Germinal center (tissue), 1 donor: ENCODE measurements at places on chromosomes 5 and 9.
A peak's percentile ranks its signal among the peaks of the same experiment; 100 is the strongest.

DNA sequence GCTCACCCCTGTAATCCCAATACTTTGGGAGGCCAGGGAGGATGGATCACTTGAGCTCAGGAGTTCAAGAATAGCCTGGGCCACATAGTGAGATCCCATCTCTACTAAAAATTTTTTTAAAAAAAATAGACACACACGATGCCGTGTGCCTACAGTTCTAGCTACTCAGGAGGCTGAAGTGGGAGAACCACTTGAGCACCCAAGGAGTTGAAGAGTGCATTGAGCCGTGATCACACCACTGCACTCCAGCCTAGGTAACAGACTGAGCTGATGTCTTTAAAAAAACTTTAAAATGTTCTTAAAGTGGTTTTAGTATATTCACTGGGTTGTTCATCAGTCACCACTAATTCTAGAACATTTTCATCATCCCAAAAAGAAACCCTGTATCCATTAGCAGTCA is 51.9 kb upstream of the RNF38 start:
- no peak for DNase-seq

- DNase-seq, result peak; percentile 62
Measured at GRCh38 chr9:35814106-35814840, 569 bp downstream of the HINT2 start.

DNA sequence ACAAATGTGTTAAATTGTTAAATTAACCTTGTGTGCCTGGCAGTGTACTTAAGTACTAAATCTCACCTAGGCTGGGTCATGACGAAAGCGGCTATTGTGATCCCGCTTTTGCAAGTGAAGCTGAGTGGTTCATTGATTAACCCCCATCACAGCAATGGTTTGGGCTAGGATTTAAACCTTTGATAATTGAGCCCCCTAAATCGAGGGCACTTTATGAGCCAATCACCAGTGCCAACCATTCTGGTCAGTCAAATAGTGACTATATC is 22.8 kb downstream of the HNRNPK start:
- no peak for DNase-seq

GRCh38 chr9:70635790-70636189 is 221.3 kb upstream of the KLF9 start:
- DNase-seq, result no peak

GRCh38 chr9:87684627-87685219 is 41.2 kb upstream of the CTSL start:
- DNase-seq, result no peak

GRCh38 chr5:8842971-8843551 is 702.8 kb downstream of the SEMA5A start:
- no peak for DNase-seq

- DNase-seq, result no peak
Measured at GRCh38 chr9:98861781-98862504, 54.5 kb downstream of the GALNT12 start.

DNA sequence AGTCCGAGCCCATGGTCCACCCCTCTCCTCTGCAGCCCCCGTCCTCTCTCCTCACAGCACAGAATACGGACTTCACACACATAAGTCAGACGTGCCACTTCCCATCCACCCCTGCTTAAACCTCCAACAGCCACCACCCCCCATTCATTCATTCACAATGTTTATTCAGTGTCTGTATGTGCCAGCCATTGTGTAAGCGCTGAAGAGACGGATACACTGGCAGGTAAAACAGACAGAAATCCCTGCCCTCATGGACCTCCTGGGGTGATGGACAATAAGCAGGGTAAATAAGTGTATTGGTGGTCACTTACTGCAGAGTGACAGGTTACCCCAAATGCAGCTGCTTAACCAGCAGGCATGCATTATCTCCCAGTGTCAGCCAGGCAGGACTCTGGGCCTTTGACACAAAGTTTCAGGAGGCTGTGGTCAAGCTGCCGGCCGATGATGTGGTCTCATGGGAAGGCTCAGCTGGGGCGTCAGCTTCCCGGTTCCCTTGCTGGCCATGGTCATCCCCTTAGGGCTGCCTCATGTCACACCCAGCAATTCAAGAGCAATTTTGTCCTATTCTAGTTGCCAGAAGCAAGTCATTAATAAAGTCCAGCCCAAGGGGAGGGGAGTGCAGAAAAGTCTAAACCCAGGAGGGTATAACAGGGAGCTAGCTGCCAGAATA is 1.8 kb upstream of the PAXX start:
- DNase-seq, result no peak

DNA sequence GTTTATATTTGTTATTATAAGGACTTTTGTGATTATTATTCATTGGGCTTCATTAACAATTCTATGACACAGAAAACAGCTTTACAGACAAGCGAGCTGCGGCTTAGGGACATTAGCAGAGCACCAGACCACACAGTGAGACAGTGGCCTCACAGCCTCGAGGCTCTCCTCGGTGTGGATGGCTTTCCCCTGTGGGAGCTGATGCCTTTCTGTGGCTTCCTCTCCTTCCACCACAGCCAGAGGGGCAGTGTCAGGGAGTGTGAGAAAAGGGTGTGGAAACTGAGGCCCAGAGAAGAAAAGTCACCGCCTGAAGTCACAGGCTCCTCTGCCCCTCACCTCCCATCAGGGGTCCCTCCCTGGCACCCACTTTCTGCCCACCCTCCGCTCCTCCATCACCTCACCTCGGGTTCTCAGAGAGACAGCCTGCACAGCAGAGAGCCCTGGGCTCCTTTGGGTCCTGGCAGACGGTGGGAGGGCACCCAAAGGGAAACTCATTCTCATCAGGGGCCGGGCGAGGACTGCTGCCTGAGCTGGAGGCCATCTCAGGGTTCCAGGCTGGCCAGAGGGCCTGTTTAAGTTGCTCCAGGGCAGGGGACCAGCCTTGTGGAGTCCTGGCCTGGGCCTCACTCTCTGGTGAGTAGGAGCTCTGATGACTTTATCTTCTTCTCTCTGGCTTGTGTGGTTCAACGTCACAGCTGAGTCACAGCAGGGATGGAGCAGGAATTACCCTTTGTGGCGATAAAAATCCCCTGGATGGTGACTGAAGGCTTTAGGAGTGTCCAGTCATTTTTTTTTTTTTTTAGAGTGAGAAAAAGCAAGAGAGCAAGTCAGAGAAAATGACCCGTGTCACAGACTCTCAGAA is 830 bp downstream of the TRAF1 start:
- DNase-seq, result no peak

DNA sequence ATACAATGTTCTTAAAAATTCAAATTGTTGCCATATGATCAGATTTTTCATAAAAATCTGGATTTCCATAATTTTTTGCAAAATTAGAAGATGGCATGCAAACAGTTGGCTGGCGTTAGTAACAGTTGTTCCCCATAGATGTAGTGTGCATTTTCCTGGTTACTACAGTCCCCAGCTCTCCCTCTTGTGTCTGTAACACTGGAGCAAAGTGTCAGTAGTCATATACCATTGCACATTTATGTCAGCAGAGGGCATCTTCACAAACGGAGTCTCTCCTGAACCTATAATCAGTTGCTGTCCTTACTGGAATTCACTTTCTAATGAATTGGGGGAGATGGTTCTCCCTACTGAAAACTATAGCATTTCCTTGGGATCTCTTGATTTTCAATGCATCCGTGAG is 44.7 kb upstream of the DMAC1 start:
- DNase-seq, result peak; percentile 3

- DNase-seq, result no peak
Measured at GRCh38 chr5:141211-141610, 49.2 kb downstream of the PLEKHG4B start.

GRCh38 chr5:73088026-73088425 is 32.3 kb upstream of the TMEM171 start:
- no peak for DNase-seq

- no peak for DNase-seq
Measured at GRCh38 chr5:160539431-160539830, 117.8 kb downstream of the PTTG1 start.

- DNase-seq, result no peak
Measured at GRCh38 chr9:95910023-95910707, 34.7 kb downstream of the ERCC6L2 start.

DNA sequence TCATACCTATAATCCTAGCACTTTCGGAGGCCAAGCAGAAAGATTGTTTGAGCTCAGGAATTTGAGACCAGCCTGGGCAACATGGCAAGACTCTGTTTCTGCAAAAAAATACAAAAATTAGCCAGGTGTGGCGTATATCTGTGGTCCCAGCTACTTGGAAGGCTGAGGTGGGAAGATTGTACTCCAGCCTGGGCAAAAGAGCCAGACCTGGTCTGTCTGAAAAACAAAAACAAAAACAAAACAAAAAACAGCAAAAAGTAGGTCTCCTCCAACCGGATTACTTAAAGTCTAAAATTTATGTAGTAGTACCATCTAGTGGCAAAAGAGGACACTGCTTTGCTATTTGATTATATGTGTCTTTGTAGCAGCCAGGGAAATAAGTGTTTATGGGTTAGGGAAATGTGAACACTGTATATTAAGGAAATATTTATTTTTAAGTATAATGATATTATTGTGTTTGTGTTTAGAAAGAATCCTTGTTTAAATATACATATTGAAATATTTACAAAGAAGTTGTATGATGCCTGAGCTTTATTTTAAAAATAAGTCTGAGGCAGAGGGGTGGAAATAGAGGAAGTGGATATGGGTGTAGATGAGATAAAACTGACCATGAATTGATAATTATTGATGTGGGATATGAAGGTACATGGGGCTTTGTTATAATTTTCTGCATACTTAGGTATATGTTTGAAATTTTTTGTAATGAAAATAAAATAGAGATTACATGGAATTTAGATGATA is 20.0 kb downstream of the APC start:
- peak; percentile 38 for DNase-seq

GRCh38 chr5:72221541-72221940 is 98.5 kb downstream of the MRPS27 start:
- DNase-seq, result no peak

- DNase-seq, result no peak
Measured at GRCh38 chr5:34519489-34520220, 136.5 kb upstream of the RAI14 start.

GRCh38 chr5:159451197-159452052 is 121.1 kb upstream of the IL12B start:
- DNase-seq, result no peak

DNA sequence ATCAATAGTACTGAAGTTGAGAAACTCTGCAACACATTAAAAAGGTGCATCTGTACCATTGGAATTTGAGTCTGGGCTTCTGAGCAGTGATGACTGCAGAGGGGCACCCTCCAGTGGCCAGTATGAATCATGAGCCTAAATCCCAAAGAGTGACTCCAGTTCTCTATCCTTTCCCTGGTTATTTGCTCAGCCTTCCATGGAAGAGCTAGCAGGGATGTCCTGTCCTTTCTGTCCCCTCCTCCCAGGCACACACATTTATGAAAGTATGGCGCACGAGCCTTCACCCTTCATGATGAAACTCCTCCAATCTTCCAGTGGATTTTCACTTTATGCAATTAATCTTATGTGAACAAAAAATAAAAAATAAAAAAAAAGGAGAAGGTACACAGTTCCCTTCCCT is 81.0 kb downstream of the ESM1 start:
- DNase-seq, result no peak

- DNase-seq, result no peak
Measured at GRCh38 chr9:97531888-97532376, 30.5 kb downstream of the TMOD1 start.

- no peak for DNase-seq
Measured at GRCh38 chr5:58261605-58262004, 198.3 kb downstream of the PLK2 start.

- no peak for DNase-seq
Measured at GRCh38 chr5:151647320-151647861, 39.3 kb downstream of the SPARC start.

GRCh38 chr5:4413996-4414395 is 726.1 kb upstream of the ADAMTS16 start:
- DNase-seq, result no peak

DNA sequence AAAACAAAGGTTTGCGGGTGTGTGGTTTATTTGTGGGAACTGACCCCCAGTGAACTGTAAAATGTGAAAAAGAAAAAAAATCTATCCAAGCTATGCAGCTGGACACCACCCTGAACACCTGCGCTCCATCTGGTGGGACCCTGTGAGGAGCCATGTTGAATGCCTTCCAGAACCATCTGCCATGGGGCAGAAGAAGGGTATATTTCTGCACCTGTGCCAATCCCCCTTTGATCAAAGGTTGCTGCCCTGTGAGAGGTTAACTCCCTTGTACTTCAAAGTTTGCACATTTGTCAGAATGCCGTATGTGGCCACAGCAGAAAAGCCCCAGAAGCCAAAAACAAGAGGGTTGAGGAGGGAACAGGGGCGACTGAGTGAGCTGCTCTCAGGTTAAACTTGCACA is 148.5 kb upstream of the ALDH1B1 start:
- no peak for DNase-seq

GRCh38 chr5:132007399-132008162 is 3.9 kb downstream of the ACSL6 start:
- peak; percentile 49 for DNase-seq

- no peak for DNase-seq
Measured at GRCh38 chr9:71681708-71682272, 86.5 kb downstream of the CEMIP2 start.

DNA sequence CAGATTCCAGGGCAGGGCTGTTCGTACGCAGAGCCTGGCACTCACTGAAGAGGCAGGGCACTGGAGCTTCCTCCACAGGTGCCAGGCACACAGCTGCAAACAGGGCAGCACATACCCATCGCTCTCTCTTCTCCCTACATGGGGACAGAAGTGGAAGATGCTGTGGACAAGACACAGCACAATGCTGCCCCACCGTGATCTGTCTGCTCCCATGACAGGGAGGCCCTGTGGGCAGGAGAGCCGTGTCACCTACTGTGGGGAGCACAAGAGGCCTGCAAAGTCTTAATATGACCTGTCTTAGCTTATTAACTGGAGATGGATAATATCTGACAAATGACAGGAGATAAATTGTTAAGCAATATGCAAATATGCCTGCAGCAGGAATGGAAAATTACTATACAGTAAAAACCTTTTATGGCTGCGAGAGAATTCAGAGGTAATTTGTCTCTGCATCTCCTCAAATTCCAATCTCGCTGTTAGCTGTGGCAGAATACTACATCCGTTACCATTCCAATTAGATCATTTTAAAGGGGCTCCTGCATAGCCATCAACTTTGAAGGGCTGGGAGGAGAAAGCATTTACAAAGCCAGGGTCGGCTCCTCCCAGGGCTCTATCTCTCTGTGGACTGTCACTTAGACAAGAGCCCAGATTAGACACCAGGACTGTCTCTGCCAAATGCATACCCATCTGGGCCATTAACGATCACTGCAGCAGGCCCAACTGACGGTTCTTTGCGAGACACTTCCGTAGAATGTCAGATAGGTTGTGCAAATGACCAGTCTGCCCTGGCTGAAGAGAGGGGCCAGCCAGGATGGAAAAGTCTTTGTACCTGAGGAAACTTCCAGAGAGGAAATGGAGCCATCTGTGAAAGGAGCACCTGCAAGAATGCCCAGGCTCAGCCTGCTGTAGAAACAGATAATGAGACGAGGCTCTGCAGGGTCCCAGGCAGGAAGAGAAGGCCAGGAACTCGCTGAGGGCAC is 90.7 kb upstream of the FSTL4 start:
- DNase-seq, result no peak

GRCh38 chr5:172707285-172708182 is 63.5 kb downstream of the DUSP1 start:
- DNase-seq, result no peak
